H9 (cell line): ENCODE measurements at places on chromosomes 4 and X. TPM values are rescaled to one million over a fixed set of nuclear protein-coding genes. Genes with fewer than 3 reads are reported as not detected.

Gene FABP2
- total RNA-seq, result not detected in 2 replicates

- no peak for DNase-seq
Observed at GRCh38 chr4:1293531-1293941, 3.8 kb downstream of the MAEA start.

DNA sequence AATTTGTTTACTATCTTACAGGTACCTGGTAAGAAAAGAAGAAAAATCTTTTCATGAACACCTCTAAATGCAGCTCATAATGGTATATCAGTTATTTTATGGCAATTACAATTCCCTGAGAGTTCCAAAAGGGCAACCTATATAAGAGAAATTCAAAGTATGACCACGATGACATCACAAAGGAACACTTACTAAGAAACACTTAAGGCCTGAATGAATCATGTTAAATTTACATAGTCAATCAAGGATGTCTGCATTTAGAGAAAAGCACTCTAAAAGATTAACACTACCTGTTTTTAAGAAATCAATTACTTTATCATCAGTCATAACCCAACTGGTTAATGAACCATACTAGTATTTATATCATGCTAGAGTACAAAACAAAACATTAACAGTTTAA is 63.9 kb downstream of the LCORL start:
- no peak for DNase-seq

DNA sequence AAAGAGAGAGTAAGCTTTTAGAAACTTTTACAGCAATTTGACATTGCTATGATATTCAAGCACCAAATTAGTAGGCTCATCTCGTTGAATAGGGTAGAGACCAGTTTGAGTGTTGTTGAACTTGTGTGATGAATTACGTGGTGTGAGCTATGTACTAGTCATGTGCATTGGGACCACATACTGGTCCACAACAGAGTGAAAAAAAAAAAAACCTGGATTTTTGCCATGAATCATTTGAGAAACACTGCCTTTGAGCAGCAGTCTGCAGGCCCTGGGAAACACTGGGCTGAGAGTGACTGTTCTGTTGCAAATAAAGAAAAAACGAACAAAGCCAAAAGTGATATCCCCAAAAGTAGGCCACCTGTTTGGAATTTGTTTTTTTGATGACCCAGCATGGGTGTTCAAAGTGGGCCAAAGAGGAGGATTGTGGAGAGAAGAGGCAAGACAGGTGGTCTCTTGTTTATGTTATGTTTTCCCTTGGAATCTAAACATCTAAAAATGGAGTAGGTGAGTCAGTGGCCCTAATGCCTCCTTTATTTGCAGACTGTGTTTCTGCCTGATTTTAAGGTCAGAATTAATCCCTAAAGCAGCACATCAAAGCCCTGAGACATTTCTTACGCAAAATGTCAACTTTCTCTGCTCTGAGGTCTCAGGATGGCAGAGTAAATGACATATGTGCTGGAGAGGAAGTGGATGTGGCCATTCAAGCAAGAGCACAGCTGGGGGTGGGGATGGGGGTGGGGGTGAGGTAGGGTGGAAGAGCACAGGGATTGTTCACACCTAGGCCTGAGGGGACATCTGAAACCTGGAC is 33.5 kb downstream of the TAF7L start:
- no peak for DNase-seq

Gene TLL1
- not detected in 2 replicates for total RNA-seq

DNA sequence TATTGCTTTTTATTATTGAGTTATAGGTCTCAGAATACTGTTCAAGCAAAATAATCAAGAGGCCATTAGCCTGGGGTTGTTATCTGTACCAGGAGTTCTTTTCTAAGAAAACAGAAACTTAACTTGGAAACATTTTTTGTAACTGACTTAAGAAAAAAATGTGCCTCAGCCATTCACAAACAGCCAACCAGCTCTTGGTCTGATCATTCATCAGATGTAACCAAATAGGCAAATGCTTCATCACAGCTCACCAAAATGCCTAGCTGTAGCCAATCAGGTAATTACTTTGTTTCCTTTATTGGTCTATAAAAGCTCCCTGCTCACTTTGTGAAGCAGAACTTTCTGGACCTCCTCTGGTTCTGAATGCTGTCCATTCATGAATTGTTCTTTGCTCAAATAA is 387.7 kb downstream of the FAT4 start:
- no peak for DNase-seq
